ENCODE measurements at places on chromosomes 6 and 20.

- DNase-seq = no peak
Observed at GRCh38 chr6:2482773-2483172, 237.4 kb upstream of the GMDS start.

- DNase-seq = peak; percentile 70
Observed at GRCh38 chr20:49850463-49851230, 38.0 kb downstream of the SLC9A8 start.

DNA sequence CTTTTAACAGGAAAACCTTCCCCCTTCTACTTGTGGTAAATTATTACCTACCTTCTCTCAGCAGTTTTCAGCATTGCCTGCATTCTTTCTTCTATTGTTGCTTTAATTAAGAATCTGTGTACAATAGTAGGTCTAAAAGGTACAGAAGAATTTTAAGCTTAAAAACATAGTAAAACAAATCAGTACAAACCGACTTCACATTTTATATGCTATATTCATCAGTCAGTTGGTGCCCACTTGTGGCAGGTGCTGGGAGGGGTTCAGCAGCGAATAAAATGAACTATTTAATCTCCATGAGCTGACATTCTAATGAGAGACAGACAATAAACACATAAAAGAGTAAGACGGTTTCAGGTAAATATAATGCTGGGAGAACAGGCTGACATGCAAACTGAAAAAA lies 73.4 kb upstream of the FBXO30 start:
- peak; percentile 44 for DNase-seq

GRCh38 chr6:165439928-165440554 lies 130.6 kb upstream of the C6orf118 start:
- peak; percentile 55 for DNase-seq

- DNase-seq = no peak
Observed at GRCh38 chr6:81801489-81801888, 49.0 kb upstream of the TENT5A start.

DNA sequence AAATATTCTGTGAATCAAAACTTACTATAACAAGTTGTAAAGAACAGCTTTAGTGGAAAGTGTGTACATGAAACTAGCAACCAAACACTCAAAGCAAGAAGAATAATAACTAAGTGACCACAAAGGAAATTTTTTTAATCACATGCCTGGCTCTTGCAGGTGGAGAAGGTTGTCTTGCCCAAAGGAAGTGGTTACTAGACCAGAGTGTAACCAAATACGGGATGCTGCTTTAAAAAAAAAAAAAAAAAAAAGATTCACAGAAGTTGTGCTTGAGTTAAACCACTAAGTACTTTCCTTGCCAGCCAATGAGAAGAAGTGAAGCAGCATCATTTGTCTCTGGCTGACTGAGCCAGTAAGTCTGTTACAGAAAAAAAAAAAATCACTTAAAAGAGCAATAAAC lies 19.1 kb upstream of the HLA-DQB1 start:
- DNase-seq = no peak

DNA sequence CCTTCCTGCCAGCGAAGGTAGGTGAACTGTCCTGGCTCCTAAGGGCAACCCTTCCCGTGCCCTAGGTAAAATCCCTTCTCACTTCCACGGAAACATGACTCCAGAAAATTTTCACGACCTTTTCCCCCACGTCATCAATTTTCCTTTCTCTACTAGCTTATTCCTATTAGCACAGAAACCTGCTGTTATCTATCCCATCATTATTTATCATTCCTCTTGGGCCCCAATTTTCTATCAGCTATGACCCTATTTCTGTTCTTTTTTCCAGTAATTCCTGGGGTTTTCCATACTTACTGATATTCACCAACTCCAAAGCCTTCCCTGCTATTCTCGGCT lies 23.8 kb upstream of the GCM1 start:
- DNase-seq = no peak

DNA sequence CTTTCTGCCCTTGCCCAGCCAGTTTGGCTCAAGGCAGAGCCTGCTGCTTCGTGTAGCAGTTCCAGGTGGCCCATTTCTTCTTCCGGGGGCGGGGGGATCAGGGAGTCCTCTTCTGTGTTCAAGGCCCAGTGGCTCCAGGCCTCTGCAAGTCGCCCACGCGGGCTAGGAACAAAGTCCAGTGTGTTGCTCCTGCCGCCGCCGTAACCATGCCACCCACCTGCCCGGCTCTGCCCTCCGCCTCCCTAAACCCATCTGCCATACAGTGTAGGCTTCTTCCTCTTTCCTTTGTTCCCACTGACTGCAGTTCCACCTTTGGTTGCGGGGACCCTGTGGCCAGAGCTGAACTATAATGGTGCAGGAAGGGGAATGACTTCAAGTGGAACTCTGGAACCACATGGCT lies 43.9 kb upstream of the SRF start:
- no peak for DNase-seq

- no peak for DNase-seq
Observed at GRCh38 chr6:90227213-90227612, 69.4 kb downstream of the BACH2 start.

- DNase-seq = no peak
Observed at GRCh38 chr6:125477844-125478243, 176.1 kb upstream of the HDDC2 start.

DNA sequence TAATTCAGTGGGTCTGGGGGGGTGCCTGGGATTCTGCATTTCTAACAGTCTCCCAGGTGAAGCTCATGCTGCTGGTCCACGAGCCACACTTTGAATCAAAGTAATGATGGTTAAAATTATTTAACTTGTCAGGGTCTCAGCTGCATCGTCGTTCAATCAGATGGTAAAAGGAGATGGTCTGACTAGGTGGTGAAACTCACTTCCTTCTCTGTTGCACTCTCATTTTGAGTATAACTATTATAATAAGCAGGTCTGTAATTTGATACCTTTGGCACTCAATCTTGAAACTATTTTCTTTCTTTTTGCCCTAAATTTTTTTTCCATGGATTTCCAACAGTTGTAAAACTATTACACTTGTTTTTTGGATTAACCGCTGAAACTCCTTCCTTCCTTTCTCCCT lies 292.5 kb downstream of the FARS2 start:
- DNase-seq = peak; percentile 22

DNA sequence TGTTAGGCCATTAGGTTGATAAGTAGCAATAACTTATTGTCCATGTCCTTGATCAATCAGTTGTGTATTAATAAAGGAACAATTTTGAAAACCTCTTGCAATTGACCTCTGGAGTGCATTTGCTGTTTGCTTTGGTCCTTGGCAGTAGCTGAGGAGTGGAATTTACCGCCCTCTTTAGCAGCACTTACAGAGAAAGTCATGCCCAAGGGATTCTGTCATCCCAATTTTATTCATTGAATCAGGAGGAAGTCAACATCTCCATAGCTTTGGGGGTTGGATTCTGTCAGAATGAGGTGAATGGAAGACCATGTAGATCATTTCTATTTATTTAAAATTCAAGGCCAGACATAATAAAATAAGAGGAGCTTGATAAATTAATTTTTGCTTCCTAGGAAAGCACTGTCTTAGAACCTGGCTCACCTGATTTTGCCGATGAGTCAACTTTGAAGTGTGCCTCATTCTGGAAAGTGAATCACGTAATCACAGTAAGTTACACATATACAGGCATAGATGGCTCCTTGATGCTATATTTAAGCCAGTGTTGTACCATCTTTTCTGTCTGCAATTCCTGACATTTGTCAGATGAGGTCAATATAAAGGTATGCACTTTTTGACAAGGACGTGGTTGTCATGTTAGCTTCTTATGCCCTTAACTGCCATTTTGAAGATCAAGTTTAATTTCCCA lies 128.7 kb upstream of the MLIP start:
- no peak for DNase-seq

- no peak for DNase-seq
Observed at GRCh38 chr20:46995561-46996142, 101.0 kb downstream of the EYA2 start.

DNA sequence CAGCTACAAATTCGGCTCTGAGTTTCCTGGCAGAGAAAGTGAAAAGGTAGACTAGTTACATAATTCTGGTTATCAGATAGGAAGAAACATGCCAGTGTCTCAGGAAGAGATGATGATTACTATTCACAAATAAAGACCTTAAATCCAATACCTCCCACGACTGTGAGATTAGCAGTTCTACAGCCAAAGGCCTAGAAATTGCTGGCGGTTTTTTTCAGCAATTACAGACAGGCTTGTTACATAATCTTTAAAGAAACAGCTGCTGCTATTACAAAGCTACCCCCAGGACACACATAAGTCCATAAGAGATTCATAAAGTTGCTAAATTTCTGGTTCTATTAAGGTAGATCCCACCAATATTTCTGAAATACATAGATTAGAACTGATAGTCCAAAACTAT lies 40.2 kb downstream of the PIGU start:
- DNase-seq = no peak

GRCh38 chr6:50653253-50653652 lies 60.1 kb upstream of the TFAP2D start:
- no peak for DNase-seq
